Endodermal cell (in vitro differentiated cells): ENCODE measurements at places on chromosomes 16 and 17.

- no peak for DNase-seq
Observed at GRCh38 chr16:21203155-21203797, 8.1 kb downstream of the ZP2 start.

- no peak for DNase-seq
Observed at GRCh38 chr17:47301831-47302230, 21.9 kb upstream of the EFCAB13 start.

- DNase-seq, result no peak
Observed at GRCh38 chr17:7841396-7841914, 7.4 kb downstream of the KDM6B start.

DNA sequence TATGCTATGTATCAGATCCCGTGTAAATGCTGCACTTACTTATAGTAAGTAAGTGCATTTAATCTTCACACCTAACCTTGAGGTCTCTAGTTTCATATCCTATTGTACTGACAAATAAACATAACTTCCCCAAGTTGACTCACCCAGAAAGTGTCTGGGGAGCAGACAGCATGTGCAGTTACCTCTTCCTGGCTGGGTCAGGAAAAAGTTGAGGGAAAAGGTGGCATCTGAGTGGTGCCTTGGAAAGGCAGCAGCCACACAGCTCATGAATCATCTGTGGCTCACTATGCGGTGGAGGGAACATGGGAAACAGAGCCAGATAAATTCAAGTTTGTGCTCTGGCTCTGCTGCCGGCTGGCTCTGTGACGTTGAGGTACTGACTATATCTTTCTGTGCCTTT is 382.0 kb upstream of the DYNLRB2 start:
- no peak for DNase-seq

DNA sequence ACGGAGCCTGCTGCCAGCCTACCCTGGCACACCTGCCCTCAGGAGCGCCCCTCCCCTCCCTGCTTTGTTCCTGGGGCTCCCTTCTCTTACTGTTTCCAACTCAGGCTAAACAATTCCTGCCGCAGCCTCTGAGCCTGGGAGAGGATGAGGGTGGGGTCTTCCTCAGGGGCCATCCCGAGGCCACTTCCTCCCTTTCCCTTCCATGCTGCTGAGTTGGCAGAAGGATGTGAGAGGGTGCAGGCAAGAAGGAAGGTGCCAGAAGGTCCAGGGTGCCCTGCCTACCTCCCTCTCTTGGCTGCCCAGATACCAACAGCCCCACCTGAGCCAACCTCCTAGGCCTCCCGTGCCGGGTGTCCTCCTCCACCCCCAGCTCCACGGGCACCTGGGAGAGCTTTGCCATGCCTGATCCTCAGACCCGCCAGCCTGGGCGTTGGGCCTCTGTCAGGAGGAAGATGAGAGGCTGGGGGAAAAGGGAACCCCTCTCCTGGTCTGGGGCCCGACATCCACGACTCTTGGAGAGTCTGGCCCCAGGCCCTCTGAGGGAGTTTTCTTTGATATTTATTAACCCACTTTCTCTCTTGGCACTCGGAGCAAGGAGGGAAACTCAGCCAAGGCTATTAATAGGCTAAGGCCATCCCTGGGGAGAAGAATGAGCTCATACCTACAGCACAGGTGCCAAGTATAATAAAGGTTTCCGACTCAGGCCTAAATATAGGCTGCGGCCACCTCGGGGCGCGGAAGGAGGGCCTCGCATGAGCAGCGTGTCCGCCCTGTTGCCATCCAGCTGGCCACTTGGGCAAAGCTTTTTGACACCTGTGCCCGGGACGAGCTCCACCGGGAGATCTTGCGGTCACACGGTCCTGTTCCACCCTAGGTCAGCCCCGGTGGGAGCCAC is 232.0 kb downstream of the ENGASE start:
- no peak for DNase-seq

DNA sequence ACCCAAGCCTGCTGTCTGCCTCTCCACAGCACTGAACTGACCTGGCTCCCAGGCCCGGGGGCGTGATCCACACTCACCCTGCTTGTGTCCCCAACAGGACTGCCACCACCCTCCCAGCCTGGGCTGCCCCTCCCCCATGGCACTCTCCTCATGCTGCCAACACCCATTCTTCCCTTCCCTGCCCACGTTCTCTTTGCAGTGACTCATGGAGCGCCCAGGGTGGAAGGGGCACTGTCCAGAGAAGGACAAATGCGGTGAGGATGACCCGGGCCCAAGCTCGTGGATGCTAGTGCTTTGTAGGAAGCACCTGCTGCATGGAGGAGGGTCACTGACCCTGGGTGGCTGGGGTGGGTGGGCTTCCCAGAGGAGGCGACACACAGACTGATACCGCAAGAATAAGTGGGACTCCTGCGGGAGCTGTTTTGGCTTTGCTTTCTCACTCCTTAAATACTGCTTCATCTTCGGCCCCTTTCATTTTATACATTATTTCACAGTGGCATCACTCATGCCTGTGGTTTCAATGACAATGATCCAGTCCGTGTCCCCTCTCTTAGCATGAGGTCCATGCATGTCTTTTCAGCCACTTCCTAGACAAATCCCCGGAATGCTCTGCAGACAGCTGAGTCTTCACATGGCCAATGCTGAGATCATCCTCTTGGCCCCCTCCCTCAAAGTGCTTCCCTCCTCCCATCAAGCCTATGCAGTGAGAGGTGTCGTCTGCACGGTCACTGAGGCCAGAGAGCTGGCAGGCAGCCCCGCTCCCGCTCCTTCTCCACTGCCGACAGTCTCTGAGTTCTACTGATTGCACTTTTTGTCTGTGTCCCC is 17.6 kb downstream of the CDK5R1 start:
- no peak for DNase-seq

- DNase-seq, result peak; percentile 80
Observed at GRCh38 chr17:6461792-6462524, 17.7 kb downstream of the PIMREG start.

DNA sequence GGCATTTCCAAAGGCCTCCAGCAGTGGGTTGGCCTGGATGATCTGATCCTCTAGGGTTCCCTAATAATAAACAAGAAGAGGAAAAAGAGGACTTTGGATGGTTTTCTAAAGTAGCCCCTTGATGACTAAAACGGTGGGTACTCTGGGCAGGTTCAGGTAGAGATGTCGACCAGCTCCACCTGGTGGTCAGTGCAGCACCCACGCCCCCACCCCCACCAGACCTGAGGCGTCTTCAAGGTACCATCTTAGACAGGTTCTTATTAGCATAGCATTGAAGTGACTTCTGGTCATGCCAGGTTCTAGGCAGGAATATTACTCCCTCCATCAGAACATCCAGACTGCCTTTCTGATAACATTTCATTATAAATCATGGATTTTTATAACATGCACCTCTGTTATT is 15.0 kb downstream of the MYH13 start:
- DNase-seq, result peak; percentile 94

GRCh38 chr17:76408037-76408849 is 23.8 kb downstream of the SPHK1 start:
- peak; percentile 94 for DNase-seq

- no peak for DNase-seq
Observed at GRCh38 chr17:73630531-73630930, 13.7 kb downstream of the SDK2 start.
